ENCODE measurements at places on chromosomes 5 and 9.

GRCh38 chr5:73028991-73029595, 73.3 kb downstream of the FCHO2 start:
- DNase-seq, result peak; percentile 39

DNA sequence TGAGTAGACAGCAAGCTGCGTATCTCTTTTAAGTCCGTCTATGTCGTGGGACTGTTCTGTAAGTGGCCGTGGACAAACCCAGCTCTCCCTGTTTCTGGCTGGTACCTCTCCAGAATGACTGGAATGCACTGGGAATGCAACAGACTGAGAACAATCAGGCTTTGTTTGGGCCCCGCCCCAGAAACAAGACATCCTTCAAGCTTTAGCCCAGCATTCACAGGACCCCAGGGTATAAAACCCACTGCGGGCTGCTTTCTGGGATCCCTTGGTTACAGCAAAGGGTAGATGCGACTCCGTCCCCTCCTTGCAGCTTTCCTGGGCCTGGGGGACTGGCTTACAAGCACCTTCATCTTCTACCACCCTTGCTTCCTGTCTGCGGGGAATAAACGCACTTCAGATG, 45.6 kb upstream of the SPTLC1 start:
- DNase-seq, result no peak

DNA sequence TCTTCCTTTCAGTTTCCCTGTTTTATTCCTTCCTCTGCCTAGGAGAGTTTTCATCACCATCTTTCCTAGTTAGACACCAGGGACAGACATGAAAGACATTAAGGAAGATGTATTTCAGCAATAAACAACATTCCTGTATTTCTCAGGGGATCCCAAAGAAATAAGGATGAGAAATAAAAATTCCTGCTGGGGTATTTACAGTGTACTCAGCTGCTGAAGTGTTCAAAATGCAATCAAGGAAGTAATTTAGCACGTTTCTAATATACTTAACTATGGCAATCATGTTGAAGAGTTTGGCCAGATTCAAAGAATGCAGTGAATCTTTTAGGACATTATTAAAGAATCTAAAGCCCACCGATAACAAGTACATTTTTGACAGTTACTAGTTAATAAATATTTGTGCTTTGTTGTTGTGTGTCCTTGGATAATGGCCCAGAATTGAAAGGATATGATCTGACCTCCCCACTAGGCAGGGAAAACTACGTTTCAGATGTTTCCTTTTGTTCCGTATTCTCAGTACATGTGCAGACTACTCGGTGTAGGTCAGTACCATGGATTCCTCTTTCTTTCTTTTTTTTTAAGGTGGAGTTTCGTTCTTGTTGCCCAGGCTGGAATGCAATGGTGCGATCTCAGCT, 46.8 kb downstream of the INIP start:
- no peak for DNase-seq

GRCh38 chr5:150309101-150309885, 6.6 kb upstream of the ARSI start:
- DNase-seq, result no peak

- DNase-seq, result no peak
Observed at GRCh38 chr5:170273968-170274710, 23.4 kb downstream of the LCP2 start.

DNA sequence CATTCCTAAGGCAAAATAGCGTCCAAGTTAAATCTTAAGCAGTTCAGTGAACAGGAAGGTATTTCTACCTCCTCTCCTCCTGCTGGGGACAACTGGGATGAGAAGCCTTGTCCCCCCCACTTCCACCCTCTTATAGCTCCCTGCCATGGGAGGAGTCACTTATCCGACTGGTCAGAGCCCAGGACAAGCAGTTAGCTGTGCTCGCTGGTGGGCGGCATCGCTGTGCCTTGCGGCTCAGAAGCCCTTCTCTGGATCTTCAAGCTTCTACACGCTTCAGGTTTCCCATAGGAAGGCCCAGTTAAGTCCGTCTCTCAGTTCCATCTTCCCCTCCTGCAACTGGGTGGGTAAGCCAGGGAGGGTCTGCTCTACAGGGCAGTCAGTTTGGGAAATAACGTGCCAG, 77.2 kb downstream of the PAX5 start:
- DNase-seq, result no peak

GRCh38 chr9:137294091-137294680, 7.9 kb downstream of the NRARP start:
- DNase-seq, result peak; percentile 26

DNA sequence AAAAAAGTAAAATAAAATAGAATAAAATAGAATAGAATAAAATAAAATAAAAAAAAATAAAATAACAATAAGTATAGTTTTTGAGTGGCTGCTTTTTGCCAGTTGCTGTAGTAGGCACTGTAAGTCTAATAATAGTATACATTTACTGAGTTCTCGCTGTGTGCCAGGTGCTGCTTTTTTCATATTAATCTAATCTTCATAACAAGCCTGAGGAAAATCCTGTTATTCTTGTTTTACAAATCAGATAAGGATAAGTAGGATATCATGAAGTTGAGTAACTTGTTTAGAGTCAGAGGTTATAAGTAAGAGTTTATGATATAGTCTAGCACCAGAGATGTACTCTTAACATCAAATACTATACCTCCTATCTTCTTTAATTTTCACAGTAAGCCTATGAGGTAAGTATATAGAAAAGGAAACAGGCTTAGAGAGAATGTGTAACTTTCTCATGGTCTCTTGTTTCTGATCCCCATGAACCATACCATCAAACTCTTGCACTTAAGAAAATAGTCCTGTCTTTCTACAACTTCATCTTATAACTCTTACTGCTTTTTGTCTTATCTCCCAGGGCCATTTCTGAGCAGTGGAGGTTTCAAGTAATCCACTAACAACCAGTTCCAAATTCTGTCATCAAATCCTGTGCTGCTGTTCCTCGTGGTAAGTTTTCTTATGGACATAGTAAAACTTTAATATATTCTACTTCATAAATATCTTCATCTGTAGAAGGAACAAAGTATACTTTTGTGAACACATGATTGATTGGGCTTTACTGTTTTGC, 18.7 kb downstream of the RMI1 start:
- no peak for DNase-seq

GRCh38 chr5:165015126-165015525, 1509.7 kb downstream of the MAT2B start:
- no peak for DNase-seq

DNA sequence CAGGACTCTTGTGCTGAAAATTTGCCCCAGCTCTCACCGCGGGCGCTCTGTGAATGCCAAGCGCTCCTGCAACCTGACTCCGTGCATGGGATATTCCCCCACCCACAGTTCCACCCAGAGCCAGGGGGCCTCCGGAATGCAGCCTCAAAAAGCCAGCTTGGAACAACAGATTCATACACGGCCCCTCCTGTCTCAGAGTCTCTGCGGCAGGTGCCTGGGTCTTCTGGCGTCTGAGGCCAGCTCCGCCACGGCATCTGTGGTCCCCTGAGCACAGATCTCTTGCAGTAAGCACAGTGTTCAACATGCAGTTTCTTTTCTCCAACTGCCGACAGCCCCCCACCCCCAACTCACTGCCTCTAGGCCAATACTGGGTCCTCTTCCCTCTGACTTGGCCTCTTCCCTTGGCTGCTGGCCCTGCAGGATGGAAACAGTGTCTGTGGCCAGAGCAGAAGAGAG, 355.7 kb upstream of the IRX2 start:
- DNase-seq, result no peak

DNA sequence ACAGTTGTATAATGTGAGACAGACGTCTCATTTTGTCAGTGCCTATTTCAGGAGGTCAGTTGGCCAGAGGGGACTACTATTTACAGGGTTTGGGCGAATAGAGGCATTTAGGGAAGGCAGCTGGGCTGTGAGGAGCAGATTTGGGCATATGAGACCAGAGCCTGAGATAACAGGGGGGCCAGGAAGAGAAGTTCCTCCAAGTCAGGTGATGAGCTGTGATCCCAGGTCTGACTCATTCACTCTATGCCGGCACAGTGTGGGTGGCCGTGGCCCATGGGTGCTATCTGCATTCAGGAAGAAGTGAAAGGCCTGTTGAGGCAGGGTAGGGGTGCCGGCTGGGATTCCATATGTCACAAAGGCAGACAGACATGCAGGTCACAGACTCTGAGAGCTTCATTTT, 142.8 kb downstream of the PDZD2 start:
- no peak for DNase-seq

DNA sequence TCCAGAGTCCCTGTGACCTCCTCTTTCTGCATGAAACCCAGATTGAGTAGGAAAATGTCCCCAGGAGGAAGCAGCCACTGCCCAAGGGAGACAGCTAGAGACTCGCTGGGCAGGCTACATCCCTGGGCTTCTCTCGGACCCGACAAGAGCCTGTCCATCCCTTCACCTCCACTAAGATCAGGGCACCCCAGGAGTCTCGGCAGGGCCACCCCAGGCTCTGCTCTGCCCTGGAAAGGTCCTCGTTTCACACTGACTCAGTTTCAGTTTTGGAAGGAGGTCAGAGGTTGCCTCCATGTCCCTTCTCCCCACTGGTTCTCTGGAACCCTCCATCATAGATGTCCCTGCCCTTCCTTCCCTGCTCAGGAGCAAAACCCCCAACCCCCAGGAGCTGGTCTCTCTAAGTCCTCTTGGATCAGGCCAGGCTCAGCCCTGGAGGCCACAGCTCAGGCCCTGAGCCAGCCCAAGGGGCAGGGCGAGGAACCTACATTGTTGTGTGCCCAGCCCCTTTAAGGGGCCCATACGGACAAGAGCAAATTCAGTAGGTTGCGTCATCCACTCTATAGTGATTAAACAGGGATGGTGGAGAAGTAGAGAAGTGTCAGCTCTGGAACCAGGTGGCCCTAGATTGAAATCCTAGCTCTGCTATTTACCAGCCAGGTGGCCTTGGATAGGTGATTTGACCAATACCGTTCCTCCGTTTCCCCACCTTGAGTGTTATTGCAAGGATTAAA, 37.4 kb downstream of the C9orf50 start:
- DNase-seq, result no peak

GRCh38 chr5:141051521-141051866, 320 bp downstream of the PCDHB1 start:
- no peak for DNase-seq

DNA sequence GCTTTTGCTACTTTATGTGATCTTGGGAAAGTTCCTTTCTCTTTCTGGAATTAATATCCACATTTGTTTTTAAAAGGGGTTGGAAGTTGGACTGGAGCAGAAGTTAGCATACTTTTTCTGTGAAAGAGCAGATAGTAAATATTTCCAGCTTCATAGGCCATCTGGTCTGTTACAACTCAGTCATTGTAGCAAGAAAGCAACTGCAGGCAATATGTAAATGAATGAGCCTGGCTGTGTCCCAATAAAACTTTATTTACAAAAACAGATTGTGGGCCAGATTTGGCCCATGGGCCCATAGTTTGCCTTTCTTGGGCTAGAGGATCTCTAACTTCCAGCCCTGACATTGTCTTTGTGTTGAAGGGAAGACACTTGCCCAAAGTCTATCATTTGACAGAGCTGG, 104.4 kb downstream of the ACTL7B start:
- DNase-seq, result no peak

DNA sequence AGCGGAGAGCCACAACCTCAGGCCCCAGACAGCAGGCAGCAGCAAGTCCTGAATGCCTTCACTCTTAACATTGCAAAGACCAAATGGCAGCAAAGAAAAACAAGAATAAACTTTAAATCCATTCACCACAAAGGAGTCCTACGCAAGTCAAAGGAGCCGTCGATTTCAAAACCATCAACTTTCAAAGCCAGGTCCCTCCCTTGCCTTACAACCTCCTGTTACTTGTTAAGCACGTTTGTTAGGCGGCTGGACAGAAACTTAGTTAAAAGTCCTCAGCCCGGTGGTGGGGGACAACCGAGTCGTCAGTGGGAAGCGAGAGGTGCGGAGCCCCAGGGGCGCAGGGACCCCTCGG, 938 bp downstream of the LPAR1 start:
- peak; percentile 30 for DNase-seq

- DNase-seq, result no peak
Observed at GRCh38 chr5:77972469-77973252, 196.5 kb upstream of the TBCA start.

GRCh38 chr5:35598707-35599370, 18.8 kb upstream of the SPEF2 start:
- no peak for DNase-seq

DNA sequence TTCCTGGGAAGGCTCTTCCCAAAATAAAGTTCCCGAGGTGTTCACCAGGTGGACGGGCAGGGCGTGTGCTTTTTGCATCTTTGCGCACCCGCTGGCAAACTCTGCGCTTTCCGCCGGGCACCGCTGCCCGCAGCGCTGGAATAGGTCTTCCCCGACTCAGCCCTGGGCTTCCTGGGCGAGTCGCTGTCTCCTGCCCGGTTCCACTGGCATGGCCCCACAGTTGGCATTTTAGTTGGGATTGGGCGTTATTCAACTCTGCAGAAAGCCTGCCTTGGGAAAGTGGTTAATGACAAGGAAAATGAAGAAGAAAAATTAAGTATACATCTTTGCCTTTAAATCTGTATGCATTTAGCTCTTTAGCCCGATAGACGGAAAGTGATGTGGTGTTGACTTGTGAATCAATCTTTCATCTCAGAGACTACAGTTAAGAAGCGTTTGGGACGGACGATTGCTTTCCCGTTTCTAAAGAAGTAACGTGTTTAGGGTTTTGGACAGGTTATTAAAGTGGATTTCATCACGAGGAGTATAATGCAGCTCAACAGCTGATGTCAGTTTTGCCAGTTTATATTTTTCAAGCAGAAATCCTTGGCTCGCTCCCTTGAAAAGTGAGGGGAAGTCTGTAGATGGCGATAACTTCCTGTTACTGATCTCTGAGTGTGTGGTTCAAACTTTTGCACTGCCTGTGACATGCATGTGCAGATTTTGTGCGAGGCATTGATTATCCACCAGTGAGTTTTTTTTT, 946 bp downstream of the ADCY2 start:
- peak; percentile 25 for DNase-seq

GRCh38 chr5:551406-551805, 27.2 kb upstream of the SLC9A3 start:
- no peak for DNase-seq

DNA sequence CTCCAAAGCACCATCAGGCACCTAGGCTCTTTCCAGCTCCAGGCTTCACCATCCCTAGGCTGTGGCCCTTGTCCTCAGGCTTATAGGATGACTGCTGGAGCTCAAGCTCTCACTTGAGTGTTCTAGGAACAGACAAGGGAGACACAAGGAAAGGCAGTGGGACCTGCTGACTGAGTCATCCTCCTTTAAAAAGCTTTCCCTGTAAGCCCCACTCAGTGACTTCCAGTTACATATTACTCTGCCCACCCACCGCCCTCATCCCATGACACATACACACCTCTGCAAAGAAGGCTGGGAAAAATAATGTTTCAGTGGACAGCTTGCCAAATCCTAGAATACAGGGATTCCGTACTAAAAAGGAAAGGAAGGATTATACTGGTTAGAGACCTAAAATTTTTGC, 154.2 kb upstream of the ZNF366 start:
- DNase-seq, result peak; percentile 65

DNA sequence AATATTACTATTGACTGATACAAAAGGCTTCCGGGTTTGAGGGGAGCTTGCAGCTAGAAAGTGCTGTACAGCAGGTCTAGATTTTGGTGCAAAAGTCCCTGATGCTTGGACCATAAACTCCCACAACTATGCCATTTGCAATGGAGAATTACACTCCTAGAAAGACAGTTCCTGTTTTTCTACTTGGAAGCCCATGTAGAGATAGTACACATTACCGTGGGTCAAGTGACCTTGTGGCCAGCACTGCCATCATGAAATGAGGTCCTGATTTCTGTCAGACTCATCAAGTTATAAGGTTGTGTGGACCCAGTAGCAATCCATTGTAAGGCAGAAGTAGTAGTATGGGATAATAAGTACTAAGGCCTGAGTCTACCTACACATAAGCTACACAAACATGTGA, 42.8 kb upstream of the TNFSF8 start:
- no peak for DNase-seq

- peak; percentile 27 for DNase-seq
Observed at GRCh38 chr5:125142458-125142857, 396.0 kb upstream of the ZNF608 start.

Measured in astrocyte (in vitro differentiated cells and primary cell).